Kidney glomerular epithelial cell (primary cell): ENCODE measurements at places on chromosomes 6 and 20.

DNA sequence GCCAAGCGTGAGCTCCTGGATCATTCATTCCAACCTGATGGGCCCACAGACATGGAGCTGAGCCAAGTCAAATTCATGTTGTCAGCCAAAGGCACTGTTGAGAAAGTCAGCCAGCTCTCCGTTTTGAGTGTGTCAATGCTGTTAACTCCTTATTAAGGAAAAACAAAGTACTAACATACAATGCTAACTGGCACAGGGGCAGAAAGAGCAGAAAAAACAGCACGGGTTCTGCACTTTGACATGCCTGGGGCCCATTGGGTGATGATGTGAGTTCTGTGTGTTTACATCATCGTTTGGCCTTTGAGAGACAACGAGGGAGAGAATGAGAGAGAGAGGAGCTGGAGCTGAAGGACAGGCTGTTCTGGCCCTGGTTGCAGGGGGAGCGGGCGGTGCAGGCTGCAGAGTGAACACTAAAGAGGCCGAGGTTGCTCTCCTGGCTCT is 85.9 kb downstream of the SMOC2 start:
- DNase-seq = no peak

GRCh38 chr6:87847135-87847829 is 145.2 kb upstream of the AKIRIN2 start:
- DNase-seq = no peak

DNA sequence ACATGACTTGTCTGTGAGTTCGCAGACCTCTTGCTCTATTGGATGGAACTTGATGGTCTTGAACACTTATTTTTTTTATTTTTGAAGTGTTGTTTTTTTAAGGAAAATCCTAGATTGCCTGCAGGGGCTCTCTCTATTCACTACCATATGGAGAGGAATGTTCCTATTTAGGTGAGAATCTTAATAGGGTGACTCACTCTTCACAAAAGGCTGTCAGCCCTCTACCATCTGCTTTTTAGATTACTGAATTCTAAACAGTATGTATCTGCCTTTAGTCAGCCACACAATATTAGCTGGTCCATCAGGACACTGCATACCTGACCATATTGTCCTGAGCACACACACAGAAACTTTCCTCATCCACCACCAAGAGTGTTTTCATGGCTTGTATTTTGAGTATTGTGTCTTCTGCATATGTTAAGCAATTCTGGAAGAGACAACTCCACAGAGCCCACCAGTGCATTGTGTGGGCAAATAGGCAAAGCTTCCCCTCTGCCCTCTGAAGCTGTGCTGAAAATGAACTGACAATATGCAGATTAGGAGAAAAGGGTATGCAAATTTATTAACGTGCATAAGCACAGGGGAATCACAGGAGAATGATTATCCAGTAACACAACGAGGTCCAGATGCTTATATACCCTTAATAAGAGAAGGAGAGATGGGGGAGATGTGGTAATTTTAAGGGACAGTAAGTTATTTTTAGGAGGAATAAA is 6.6 kb upstream of the BTBD9 start:
- no peak for DNase-seq

- peak; percentile 56 for DNase-seq
Measured at GRCh38 chr6:36386495-36387439, 702 bp downstream of the ETV7 start.

- peak; percentile 5 for DNase-seq
Measured at GRCh38 chr6:81241126-81242041, 511.1 kb downstream of the TENT5A start.

GRCh38 chr6:155333414-155333813 is 19.1 kb upstream of the TFB1M start:
- no peak for DNase-seq

DNA sequence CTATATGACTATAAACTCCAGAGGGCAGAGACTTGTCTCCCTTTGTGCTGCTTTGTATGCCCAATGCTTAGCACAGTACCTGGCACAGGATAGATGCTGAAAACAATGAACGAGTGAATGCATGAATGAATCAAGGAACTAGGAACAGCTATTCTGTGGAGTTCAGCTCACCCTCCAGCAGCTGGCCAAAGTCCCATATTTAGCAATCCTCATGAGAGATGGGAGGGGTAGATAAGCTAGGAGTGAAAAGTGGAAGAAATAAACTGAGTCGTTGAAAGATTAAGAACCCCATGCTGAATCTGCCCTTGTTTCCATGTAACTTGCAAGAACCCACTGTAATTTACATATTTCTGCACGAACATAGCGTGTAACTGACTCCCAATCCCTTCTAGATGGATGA is 106.5 kb downstream of the MAFB start:
- no peak for DNase-seq

DNA sequence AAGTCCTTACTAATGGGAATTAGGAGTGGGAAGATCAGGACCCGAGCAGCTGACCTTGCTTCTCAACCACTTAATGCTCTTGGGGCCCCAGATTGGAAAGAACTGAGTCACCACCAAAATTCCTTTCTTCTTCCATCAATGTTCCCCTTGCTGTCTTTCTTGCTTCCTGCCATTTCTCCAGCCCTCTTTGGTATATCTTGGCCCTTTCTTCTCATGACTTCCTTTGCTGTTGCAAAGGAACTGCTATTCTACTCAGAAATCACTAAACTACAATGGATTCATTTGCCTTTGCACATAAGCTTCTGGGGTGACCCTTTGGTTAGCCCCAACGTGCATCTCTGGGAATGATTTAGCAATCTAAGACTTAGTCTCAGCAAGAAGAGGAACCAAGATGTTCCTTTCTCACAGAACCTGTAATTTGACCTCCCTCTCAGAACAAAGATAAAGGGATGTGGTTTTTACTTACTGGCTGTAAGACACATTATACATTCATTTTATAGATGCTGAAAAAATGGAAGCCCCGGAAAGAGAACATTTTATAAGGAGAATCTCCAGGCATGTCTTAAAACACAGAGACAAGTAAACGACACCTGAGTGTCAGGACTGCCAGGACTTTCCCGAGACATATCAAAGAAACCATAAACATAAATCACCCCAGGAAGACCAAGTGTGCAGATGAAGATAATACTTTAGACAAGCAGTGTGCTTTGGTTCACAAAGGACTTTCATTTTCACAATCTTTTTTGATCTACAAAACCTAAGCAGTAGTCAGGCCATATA is 99.0 kb upstream of the TNFAIP3 start:
- no peak for DNase-seq

DNA sequence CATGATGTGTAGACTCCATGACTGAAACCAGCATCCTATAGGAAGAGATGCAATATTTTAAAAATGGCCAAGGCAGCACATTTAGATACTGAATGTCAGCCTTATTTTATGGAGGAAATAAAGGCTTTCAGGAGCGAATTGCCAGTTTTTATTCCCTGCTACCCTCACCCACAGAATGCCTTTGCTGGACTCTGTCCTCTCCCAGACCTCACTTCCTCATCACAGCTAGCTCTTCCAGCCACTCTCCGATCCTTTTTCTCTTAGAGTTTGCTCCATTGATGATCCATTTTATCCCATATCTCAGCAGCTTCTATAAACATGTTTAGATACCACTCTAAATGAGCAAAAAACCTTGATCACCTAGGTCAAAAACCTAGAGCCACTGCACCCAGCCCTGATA is 137.7 kb downstream of the LRRC1 start:
- no peak for DNase-seq

GRCh38 chr6:168124921-168125320 is 45.9 kb upstream of the FRMD1 start:
- DNase-seq = no peak

GRCh38 chr6:147538821-147539220 is 30.3 kb downstream of the SAMD5 start:
- no peak for DNase-seq

- no peak for DNase-seq
Measured at GRCh38 chr20:33423141-33423834, 20.3 kb downstream of the SNTA1 start.

DNA sequence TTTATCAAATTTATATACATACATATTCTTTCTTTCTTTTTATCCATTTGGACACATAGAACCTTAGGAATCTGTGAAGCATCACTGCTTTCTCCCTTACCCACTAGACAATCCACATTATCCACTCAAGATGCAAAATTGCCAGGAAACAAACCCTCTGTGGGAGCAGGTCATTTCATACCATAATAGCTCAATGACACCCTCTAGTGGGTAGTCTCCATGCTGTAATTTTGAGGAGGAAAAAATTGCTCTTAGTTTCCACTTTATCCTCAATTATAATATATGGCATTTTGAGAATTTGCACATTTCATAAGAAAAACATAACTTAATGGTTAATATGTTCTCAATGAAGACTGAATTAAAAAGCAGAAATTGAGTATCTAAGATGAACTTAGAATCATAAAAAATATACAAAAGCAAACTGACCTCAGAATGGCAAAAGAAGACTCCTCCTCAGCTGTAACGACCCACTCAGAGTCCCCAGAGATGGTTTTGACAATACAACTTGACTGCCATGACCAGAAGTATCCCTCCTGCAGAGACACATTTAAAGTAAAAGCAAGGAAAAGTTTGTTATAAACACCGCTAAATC is 164.1 kb downstream of the FRK start:
- peak; percentile 24 for DNase-seq

DNA sequence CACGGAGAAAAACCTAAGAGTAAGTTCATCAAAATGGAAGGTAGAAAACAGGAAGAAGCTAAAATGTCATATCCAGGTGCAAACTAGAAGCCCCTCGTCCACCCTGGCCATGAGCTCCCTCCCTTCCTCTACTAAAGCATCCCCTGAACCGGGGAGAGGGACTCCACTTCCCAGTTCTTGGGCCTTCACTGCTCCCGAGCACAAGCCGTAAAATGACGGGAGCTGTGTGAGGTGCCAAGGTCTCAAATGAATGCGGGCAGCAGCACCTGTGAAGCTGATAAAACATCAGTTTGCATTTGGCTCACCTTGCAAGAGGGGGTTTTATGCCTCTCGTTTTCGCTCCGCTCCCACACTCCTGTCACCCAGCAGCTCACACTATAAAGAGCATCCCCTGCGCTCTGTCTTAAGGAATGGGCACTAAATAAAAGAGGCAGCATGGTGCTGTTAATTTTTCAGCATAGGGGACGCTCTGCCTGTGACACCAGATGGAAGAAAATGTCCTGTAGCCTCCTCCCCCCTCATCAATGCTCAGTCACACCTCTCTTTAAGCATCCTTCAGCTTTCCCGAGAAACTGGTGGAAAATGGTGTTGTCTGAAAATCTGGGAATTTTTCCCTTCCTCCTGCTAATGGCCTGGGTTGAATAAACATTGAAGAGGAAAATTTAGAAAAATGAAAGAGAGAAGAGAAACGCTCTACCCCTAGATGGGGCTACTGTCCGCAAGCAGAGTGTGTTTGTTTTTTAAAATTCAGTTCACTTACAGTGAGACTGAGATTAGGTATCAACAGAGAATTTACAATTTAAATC is 563.0 kb upstream of the AGPAT4 start:
- DNase-seq = peak; percentile 1

GRCh38 chr6:156780102-156780641 is 3.0 kb downstream of the ARID1B start:
- DNase-seq = peak; percentile 95

DNA sequence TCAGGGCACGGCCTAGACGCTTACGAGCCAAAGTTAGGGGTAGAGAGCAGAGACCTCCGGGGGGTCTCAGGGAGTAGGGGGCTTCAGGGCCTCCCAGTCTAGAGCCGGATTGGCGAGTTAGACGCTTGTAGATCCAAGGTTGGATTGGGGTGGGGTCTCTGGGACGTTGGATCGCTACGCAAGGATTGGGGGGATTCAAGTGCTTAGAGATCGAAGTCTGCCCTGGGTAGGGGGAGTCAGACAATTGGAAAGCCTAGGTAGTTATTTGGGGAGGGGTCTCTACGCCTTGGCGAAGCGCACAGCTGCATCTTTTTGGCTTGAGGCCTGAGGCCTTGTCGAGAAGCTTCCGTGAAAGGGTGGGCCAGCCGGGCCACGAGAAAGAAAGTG is 469 bp downstream of the STX16 start:
- no peak for DNase-seq

- no peak for DNase-seq
Measured at GRCh38 chr6:53119349-53119748, 29.3 kb downstream of the GCM1 start.

DNA sequence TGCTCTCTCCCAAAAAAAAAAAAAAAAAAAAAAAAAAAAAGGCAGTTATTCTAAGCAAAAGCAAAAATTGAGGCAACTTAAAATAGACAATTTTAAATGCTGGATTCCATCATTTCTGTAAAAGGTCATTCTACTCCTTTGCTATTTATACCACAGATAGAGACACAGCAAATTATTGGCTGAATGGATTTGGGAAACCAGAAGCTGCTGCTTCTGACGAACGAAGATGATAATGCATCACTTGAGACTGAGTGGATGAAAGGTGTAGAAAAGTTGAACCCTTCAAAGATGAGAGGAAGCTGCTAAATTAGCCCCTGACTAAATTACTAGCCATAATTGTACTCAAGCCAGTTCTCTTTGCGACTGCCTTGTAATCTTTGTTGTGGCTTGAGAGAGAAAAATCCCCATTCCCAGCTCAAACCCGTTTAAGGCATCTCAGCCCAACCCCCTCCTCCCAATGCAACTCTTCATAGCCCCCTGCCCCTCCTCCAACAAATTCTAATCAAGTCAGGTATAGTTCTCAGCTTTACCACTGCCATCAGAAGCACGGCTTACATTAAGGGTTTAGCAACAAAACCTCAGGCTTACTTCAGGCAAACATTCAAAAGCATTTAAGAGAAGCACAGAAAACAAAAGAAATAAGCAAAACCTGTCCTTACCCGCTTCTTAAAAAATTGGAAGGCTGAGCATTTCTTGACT is 1.0 kb downstream of the SGK1 start:
- no peak for DNase-seq

- peak; percentile 23 for DNase-seq
Measured at GRCh38 chr20:31705598-31706597, 16.8 kb downstream of the BCL2L1 start.

DNA sequence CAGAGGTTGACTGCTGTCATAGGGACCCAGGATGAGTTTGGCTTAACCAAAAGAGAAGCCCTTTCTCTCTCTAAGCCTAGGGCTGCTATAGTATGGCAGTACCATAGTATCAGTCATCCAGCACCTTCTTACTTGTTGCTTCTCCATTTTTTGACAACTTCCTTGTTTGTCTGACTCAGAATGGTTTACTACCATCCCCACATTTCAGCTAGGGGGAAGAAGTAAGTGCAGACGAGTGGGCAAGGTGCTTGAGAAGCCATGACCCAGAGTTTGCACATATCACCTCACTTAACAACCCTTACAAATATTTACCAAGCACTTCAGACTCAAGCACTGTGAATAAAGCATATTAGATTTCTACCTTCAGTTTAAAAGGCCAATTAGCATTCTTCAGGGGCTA is 289.9 kb upstream of the TSHZ2 start:
- no peak for DNase-seq
